ENCODE measurements at places on chromosomes 13 and 19. TPM values are rescaled to one million over a fixed set of nuclear protein-coding genes. Genes with fewer than 3 reads are reported as not detected.
A peak's percentile ranks its signal among the peaks of the same experiment; 100 is the strongest.

DNA sequence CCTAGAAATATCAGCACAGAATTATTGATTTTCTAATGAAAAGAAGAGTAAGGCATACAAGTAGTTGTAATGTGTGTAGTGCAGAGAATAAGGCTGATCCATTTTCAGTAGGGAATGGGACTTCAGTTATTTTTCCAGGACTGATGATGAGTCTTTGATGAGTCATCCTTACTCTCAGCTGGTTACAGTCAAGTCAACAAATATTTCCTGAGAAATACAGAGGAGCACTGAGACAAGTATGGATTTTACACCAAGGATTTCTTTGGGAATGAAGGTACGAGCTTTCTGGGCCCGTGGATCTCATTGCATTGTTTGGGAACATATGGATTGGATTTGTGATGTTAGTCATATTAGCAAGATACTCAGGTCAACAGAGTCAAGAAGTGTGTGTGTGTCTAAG is 502.7 kb downstream of the FGF9 start:
- no peak for DNase-seq

GRCh38 chr19:40139533-40140287 is 49.0 kb upstream of the ZNF780A start:
- DNase-seq, result peak; percentile 28

FXYD5 gene
- 21.7 TPM for polyA plus RNA-seq

GJB2 gene
- polyA plus RNA-seq, result 4.5 TPM

CYP2A7 gene
- 0.27 TPM for polyA plus RNA-seq
